M059J (cell line): ENCODE measurements at places on chromosomes 4 and X. TPM values are rescaled to one million over a fixed set of nuclear protein-coding genes. Genes with fewer than 3 reads are reported as not detected.

Gene LRIT3
- total RNA-seq: not detected in 2 replicates

Gene RFC1
- total RNA-seq: 38.3 and 72.9 TPM in 2 replicates

Gene GPR173
- 0.54 and 0.81 TPM in 2 replicates for total RNA-seq

Gene DGKK
- 0.05 TPM in 1 of 2 replicates, not detected in the other for total RNA-seq

Gene TENM3
- 46.7 and 66.4 TPM in 2 replicates for total RNA-seq

Gene RAB41
- not detected in 2 replicates for total RNA-seq

Gene PABPC4L
- total RNA-seq: 1.8 and 1.9 TPM in 2 replicates

Gene ADH1A
- not detected in 2 replicates for total RNA-seq

Gene BCLAF3
- 3.2 and 5.1 TPM in 2 replicates for total RNA-seq

Gene DSPP
- total RNA-seq: not detected in 2 replicates
